Panc1 (cell line): ENCODE measurements at places on chromosomes 5 and 9. TPM values are rescaled to one million over a fixed set of nuclear protein-coding genes. Genes with fewer than 3 reads are reported as not detected.

SOHLH1 gene
- total RNA-seq, result not detected

SLC9A3 gene
- 2.0 TPM for total RNA-seq

PARP8 gene
- 20.2 TPM for total RNA-seq

QRFP gene
- total RNA-seq, result not detected

PDLIM4 gene
- total RNA-seq, result 9.9 TPM

EQTN gene
- total RNA-seq, result not detected

COL15A1 gene
- total RNA-seq, result 0.10 TPM

IL7R gene
- total RNA-seq, result 0.90 TPM

DNM1 gene
- 18.7 TPM for total RNA-seq

LRRC19 gene
- total RNA-seq, result not detected

CAVIN4 gene
- 0.82 TPM for total RNA-seq

GRCh38 chr9:37339923-37340322 lies 82.6 kb upstream of the GRHPR start:
- DNase-seq, result no peak

- DNase-seq, result no peak
Measured at GRCh38 chr9:100577776-100578448, at the start of gene CAVIN4. Gene CAVIN4 (plus strand): TSS chr9:100578079. CDS start chr9:100578144, 65 bp downstream.

- no peak for DNase-seq
Measured at GRCh38 chr9:82993856-82994605, 68.9 kb downstream of the RASEF start.

DNA sequence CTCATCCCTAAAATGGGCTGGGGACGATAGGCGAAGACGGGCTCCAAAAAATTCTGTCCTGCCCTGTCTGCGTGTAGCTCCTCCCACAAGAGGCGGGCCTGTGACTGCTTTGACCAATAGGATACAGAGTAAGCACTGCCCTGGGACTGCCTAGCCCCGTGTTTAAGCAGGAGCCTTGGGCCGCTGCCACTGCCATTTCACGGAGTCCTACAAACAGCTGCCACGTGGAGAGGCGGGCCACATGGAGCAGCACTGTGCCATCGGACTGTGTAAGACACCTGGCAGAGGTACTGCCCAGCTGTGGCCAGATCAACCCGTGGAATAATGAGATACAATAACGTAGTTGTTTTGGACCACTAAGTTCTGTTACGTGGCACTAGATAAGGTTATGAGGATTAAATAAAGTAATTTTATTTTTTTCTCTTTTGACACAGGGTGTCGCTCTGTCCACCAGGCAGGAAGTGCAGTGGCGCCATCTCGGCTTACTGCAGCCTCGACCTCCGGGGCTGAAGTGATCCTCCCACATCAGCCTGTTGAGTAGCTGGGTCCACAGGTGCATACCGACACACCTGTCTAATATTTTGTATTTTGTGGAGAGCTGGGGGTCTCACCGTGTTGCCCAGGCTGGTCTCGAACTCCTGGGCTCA lies 87.2 kb downstream of the LMNB1 start:
- DNase-seq, result no peak

DNA sequence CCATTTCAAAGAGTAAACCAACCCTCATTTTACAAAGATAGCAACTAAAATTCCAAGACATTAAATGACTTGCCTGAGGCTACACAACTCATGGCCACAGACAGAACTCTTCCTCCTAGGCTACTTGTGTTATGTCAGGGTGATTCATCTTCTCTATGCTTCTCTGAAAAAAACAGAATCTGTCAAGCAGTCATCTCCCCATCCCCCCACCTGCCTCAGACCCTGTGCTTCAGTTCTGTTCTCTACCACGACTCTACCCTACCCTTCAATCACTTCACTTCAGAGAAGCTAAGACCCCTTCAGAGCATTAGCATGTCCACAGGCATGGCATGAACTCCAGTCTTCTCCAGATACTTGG lies 277.7 kb upstream of the PTGER4 start:
- no peak for DNase-seq

GRCh38 chr5:139379626-139380449 lies 3.3 kb downstream of the SLC23A1 start:
- no peak for DNase-seq

DNA sequence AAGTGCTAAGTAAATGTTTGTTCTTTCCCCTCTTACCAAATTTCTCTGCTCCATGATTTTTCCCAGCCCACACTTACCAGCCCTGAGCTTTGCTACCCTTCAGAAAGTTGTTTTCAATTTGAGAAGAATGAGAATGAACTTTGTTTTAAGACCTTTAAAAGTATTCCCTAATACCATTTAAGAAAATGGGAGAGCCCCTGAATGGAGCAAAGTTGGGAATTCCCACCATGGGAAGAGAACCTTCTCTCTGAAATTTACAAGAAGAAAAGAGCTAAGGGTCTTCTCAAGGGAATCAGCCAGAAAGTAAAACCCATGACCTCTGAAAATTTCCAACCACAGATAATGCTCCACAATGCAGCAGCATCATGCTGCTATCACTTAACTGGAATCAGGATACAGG lies 17.7 kb downstream of the ZNF366 start:
- no peak for DNase-seq

- DNase-seq, result no peak
Measured at GRCh38 chr5:56910210-56910965, 992 bp downstream of the SETD9 start.

GRCh38 chr9:113309204-113309813 lies 6.1 kb upstream of the RNF183 start:
- DNase-seq, result no peak

GRCh38 chr5:131595088-131596033 lies 39.7 kb downstream of the RAPGEF6 start:
- DNase-seq, result no peak

- no peak for DNase-seq
Measured at GRCh38 chr5:145991044-145991575, 54.7 kb downstream of the SH3RF2 start.

- DNase-seq, result no peak
Measured at GRCh38 chr9:130696139-130696650, 2.6 kb downstream of the EXOSC2 start.

GRCh38 chr5:76754668-76755078 lies 38.7 kb downstream of the F2R start:
- DNase-seq, result no peak

DNA sequence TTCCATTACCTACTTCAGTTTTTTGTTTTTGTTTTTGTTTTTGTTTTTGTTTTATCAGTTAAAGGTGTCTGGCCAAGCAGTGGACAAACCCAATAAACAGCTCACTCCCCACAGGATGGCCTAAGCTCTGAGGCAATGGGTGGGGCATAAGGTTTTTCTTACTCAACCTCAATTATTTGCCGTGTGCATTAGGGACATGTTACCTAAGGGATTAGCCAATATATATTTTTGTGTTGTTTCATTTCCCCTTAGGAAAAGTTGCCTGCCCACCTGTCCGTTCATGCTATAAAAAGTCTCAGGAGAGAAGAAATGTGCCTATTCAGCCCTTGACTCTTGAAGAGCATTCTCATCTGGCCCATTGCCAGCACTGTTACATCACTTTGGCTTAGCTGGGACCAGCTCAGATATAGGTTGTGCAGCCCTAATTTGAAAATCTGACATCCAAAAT lies 7.3 kb downstream of the SH3RF2 start:
- no peak for DNase-seq

DNA sequence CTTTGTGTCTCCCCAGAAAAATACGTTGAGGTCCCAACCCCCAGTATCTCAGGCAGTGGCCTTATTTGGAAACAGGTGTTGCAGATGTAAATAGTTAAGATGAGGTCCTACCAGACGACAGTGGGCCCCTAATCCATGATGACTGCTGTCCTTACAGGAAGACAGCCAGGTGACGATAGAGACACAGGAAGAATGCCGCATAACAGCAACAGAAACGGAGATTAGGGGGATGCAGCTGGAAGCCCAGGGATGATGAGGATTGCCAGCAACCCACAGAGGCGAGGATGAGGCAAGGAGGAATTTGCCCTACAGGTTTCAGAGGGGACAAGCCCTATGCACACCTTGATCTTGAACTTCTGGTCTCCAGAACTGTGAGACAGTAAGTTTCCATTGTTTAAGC lies 46.5 kb downstream of the ROPN1L start:
- no peak for DNase-seq

GRCh38 chr5:138610918-138611677 lies 35.9 kb upstream of the HSPA9 start:
- no peak for DNase-seq
